ENCODE measurements at places on chromosomes 1 and 21. TPM values are rescaled to one million over a fixed set of nuclear protein-coding genes. Genes with fewer than 3 reads are reported as not detected.

DNA sequence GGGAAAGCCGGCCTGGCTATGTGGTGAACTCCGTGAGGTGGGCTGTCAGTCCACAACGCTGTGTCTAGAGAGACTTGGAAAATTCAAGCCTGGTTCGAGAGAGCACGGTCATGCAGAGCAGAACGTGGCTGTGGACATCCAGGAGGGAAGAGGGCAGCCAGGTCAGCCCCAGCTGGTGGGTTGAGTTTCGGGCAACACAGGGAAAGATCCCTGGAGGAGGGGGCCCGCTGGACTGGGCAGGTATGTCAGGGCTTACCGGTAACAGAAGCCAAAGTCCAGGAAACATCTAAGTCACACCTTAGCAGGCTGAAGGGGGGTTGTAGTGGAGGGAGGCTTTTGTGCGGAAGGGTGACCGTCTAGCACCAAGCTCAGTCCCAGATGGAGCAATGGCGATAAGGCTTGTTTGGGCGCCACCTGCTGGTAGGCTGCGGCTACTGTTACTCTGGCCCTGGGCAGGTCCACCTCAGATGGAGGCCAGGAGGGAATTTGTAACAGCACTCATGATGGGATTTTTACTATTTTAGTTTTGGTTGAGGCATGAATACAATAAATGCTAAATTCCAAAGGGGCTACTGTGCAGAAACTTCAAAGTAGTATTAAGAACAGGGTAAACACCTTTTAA lies 143.3 kb upstream of the ZNF644 start:
- H3K27me3 ChIP-seq, result no peaks in the 10 kb centered on the region
- H3K4me3 ChIP-seq, result no peak overlapping the region
- DNase-seq, result peak; percentile 90
- H3K4me1 ChIP-seq, result no peaks in the 10 kb centered on the region

AGO4 gene
- 8.8 TPM for total RNA-seq

DNA sequence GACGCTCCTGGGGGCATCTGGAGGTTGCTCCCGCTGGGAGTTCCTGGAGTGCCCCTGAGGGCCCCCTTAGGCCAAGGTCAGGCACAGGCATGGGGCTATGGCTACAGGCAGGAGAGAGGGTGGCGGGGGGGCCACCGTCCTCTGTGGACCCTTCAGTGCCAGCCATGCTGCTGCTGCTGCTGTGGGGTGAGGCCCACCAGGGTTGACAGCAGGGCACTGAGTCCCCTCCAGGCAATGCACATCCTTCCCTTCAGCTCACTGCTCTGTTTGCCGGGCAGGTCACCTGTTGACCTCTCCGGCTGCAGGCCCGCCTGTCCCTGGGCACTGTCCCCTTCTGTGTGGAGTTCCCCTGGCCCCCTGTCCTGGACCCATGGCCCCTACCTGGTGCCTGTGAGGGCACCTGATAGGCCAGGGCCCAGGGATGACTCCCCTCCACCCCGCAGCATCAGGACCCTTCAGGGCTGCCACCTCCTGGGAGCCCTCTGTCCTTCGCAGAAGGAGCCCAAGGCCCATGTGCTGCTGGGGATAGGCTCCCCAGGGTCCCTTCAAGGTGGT lies 34.1 kb upstream of the ADARB1 start:
- peak overlapping the region; percentile 78 for H3K27ac ChIP-seq
- H3K27me3 ChIP-seq, result peaks cover 4% of the 10 kb centered on the region

DNA sequence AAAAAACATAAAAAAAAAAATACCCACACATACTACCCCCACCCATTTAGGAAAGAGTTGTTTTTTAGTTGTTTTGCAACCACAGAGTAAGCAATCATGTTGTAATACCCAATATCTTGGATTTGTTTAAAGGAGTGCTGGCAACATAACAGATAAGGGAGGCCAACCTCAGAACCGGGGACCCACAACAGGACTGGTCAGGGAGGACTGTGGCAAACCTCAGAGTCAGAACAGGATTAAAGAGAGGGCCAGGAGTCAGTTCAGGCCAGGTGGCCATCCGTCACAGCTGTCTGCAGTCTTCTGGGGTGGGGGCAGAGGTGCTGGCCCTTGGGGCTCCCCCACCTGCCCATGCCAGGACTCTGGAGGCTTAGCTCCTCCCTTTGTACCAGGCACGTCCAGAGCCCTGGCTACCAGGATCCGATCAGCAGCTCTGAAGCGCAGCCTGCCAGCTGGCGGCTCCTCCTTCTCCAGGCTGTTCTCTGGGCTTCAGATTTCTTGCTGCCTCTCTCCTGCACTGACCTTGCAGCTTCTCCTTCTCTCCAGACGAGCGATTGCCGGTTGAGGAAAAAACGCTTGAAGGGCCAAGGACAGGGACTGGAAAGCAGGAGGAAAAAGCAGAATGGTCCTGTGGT lies 7.9 kb downstream of the H6PD start:
- peak overlapping the region; percentile 19 for H3K4me3 ChIP-seq
- H3K36me3 ChIP-seq, result peaks cover 1% of the 10 kb centered on the region
- peak overlapping the region; percentile 97 for H3K27ac ChIP-seq
- peaks cover 100% of the 10 kb centered on the region for H3K4me1 ChIP-seq

DNA sequence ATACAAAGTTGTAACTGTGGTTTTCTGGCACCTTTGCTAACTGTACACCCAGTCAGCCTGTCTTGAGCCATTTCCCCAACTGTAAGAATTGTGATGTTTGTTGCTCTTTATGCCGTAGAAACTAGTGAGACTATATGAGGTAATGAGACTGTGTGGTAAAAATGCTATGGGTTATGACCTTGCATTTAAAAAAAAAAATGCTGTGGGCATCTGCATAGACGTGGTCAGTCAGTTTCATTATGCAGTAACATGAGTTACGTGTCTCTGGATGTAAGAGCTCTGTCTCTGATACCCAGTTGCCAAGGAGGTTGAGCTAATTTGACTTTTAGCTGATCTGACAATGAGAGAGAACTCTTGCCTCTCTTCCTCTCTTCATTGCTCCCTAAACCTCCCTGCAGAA lies 80.6 kb upstream of the LAMC2 start:
- no peak overlapping the region for H3K27ac ChIP-seq
- H3K4me1 ChIP-seq, result peaks cover 68% of the 10 kb centered on the region
- peaks cover 30% of the 10 kb centered on the region for H3K36me3 ChIP-seq
- H3K27me3 ChIP-seq, result no peaks in the 10 kb centered on the region
- H3K4me3 ChIP-seq, result no peak overlapping the region
- no peak for DNase-seq

VANGL2 gene
- 5.3 TPM for total RNA-seq

DNA sequence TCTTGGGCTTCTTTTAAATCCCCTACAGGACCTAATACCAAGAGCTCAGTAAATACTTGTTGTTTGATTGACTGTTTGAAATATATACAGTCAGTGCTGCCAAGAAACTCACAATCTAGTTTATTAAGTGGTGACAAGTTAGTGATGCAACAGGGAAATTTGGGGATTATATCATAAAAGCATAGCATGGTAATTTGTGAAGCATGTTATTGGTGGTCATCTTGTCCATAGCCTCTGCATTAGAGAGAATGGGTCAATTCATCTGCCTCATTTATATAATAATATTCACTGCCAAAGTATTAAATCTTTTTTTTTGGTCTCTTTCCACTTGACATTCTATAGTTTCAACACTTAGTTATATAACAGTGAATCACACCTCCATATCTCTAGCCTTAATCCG lies 138.2 kb upstream of the SPAG17 start:
- no peaks in the 10 kb centered on the region for H3K4me1 ChIP-seq
- H3K36me3 ChIP-seq, result no peaks in the 10 kb centered on the region
- H3K27ac ChIP-seq, result no peak overlapping the region

DNA sequence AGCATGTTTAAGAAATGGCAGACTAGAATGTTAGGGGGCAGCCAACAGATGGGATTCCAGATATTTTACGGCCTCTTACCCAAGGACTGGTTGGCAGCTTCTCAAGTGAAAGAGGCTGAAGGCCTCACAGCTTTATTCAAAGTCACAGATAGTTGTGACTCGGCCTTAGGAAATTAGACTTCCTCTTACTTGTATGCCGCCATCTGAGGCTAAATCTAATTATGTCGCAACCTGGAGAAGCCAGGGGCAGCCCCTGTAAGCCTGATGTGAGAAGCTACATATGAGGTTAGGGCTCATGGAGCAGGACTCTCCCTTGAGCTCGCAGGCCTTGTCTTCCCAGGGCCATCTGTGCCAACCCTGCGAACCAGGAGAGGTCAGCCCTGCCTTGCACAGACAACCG lies 352.5 kb downstream of the HHAT start:
- H3K27me3 ChIP-seq, result no peaks in the 10 kb centered on the region
- H3K27ac ChIP-seq, result no peak overlapping the region
- no peaks in the 10 kb centered on the region for H3K4me1 ChIP-seq
- no peak overlapping the region for H3K4me3 ChIP-seq
- H3K36me3 ChIP-seq, result no peaks in the 10 kb centered on the region

ZSWIM5 gene
- total RNA-seq, result 0.45 TPM

CFHR1 gene
- total RNA-seq, result not detected

DNA sequence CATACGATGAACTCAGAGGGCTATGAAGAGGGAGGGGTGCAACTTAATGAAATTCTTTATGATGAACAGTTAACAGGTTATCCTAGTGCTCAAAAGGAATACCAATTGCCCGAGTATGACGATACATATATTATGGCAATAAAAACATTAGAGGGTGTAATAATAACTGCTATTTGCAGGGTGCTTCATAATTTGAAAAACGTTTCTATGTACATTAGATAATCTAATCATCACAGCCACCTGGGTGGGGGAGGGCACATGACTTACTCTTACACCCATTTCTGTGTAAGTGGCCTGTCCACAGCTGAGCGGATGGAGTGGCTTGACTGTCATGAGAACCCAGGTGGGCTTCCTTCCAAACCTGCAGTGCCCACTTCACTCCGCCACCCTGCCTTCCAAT lies 46.3 kb downstream of the TIAM1 start:
- H3K4me3 ChIP-seq, result no peak overlapping the region
- DNase-seq, result peak; percentile 29
- H3K36me3 ChIP-seq, result no peaks in the 10 kb centered on the region
- H3K27ac ChIP-seq, result peak overlapping the region; percentile 73
- no peaks in the 10 kb centered on the region for H3K4me1 ChIP-seq

DNA sequence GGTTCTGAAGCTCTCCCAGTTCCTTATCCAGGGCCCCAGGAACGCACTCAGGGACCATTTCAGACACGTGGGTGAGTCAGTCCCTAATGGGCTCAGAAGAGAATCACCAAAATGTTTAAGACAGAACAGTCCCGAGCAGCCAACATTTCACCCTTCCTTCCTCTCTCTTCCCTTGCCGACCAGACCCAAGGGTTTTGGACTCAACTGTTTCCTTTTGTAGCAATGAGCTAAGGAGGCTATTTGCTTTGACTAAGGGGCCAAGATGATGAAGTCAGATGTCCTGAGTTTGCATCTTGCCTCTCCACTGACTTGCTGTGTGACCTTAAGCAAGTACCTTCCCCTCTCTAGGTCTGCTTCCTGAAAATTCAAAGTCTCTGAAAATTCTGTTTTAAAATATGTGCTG lies 472.3 kb upstream of the VAMP3 start:
- H3K27ac ChIP-seq, result peak overlapping the region; percentile 80
- no peaks in the 10 kb centered on the region for H3K36me3 ChIP-seq
- peaks cover 9% of the 10 kb centered on the region for H3K4me1 ChIP-seq

TRAF3IP3 gene
- total RNA-seq, result 3.3 TPM

DNA sequence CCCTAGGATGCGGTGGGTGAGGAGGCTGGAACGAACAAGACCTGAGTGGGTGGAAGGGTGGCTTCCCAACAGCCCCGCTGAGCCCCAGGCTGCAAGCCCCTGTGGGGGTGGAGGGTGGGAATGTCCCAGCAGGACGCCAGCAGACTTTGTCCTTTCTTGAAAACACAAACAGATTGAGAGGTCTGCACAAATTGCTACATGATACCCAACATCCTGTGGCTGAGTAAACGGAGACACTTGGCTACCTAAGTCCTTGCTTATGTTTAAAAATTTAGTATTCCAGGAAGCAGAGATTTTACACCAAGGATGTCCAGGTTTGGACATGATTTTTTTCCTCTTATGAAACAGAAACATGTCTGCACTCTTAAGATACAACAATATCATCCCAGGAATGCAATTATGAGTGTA lies 11.8 kb upstream of the F3 start:
- no peaks in the 10 kb centered on the region for H3K27me3 ChIP-seq
- peaks cover 16% of the 10 kb centered on the region for H3K4me1 ChIP-seq
- DNase-seq, result no peak
- no peak overlapping the region for H3K4me3 ChIP-seq
- H3K36me3 ChIP-seq, result no peaks in the 10 kb centered on the region

LCE1D gene
- total RNA-seq, result not detected

DISC1 gene
- 1.3 TPM for total RNA-seq
